ENCODE measurements at places on chromosomes 2 and 18.

DNA sequence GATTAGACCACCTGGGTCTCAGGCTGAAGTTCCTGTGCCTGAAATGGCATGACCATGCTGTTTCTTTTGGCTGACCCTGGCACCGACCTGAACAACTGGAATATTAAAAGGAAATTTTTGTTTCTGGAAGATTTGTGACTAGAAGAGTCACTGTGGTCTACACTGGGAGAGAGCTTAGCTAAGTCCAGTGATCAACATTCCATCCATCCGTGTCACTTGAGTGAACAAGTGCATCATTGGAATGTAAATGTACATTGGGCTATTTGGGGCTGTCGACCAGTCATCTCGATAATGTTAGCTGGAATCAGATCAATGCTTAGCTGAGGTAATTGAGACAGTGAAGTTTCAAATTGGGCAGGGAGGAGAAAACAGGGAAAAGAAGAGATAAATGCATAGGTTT lies 95.4 kb upstream of the CCDC85A start:
- no peak for DNase-seq

DNA sequence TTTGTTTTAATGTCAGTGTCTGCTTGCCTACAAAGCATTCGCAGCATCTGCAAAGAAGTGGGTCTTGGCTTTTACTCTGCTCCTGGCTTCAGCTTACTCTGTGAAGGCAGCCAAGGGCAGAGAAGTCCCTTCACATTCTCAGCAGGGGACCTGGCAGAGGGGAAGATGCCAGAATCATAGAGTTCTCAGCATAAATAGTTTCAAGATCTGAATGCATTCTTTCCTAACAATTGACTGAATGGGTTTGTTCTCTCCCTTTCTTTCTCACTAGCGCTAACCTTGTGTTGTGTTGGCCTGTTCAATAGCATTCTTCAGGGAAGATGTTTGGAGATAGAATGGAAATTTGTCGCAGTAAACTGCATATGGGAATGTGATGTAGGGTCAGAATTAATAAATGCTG lies 106.9 kb downstream of the FARSB start:
- no peak for DNase-seq

- DNase-seq: peak; percentile 37
Measured at GRCh38 chr18:961644-962355, 57.1 kb downstream of the ADCYAP1 start.

- DNase-seq: no peak
Measured at GRCh38 chr2:220215785-220216184, 588.4 kb downstream of the SLC4A3 start.

GRCh38 chr2:96921561-96922319 lies 51.9 kb upstream of the SEMA4C start:
- no peak for DNase-seq

DNA sequence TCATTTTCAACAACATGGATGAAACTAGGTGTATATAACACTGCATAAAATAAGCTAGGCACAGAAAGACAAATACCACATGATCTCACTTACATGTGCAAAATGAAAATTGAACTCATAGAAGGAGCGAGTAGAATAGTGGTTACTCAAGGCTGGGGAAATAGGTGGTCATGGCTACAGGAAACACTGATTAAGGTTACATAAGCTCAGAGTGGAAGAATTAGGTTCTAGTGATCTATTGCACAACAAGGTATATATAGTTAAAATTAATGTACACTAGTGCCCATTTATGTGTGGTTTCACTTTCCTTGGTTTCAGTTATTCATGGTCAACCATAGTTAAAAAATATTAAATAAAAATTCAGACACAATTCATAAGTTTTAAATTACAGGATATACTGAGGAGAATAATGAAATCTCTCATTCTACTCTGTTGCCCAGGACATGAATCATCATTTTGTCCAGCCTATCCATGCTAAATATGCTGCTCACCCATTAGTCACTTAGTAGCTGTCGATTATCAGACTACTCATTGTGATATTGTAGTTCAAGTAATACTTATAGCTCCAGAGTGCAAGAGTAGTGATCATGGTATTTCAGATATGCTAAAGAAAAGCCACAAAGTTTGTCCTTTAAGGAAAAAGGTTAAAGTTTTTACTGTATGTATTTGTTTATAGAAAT lies 1530.9 kb upstream of the LRRTM1 start:
- DNase-seq: no peak

GRCh38 chr2:226362980-226363379 lies 436.6 kb downstream of the IRS1 start:
- no peak for DNase-seq
